Right ventricle myocardium inferior (tissue), 1 donor: ENCODE measurements at places on chromosomes 1 and 21.

GRCh38 chr1:182595641-182596240 is 6.7 kb upstream of the RNASEL start:
- no peak for DNase-seq

DNA sequence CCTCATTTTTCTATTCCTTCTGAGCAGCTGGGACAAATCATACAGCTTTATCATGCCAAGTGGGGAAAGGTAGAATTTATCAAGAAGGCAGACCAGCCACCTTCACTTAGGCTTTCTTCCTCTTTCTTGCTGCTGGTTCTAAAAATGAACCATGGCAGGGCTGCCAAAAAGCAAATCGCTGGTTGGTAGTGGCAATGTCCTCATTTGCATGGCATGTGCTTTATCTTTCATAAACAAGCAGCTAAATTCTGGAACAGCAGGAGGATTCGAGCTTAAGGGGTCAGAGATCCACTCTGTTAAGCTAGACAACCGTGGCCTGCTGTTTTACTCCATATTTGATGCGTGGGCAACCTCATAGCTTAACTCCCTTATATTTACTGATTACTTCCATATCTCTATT is 91.3 kb downstream of the RPE65 start:
- no peak for DNase-seq

DNA sequence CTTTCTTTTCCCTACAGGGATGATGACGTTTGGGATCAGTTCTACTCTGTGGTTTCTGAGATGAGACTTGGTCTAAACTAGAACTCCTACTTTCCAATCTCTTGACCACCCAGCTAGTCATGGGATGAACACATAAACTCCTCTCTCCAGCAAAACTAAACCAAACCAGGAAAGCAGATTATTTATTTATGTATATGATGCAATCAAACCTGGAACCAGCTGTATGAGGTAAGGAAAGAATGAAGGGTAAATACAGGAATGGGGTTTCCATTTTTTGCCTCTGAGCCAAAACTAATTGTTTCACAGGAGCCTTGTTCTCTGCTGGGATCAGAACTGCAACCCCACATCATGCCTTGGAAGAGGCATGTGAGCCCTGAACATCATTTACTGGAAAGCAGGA is 3.3 kb upstream of the AGT start:
- no peak for DNase-seq

DNA sequence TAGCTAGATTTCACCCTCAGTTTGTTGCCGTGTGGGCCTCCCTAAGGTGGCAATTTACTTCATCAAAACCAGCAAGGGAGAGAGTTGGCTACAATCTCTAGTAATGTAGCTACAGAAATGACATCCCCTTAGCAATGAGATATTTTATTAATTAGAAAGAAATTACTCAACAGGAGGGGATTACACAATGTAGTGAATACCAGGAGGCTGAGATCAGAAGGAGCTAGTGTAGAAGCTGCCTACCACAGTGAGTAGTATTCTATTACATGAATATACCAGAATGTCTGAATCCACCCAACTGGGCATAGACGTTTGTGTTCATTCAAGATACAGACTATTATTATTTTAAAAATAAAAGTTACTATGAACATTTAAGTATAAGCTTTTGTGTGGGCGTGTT is 868.2 kb upstream of the CXADR start:
- no peak for DNase-seq

- DNase-seq, result no peak
These were observed 26.4 kb downstream of the CNST start for GRCh38 chr1:246592695-246593094.
